ENCODE measurements at places on chromosomes 5 and 9.

- no peak for DNase-seq
Observed at GRCh38 chr9:123167474-123167873, 100.9 kb downstream of the STRBP start.

- DNase-seq: no peak
Observed at GRCh38 chr5:155276231-155276630, 262.7 kb downstream of the KIF4B start.

DNA sequence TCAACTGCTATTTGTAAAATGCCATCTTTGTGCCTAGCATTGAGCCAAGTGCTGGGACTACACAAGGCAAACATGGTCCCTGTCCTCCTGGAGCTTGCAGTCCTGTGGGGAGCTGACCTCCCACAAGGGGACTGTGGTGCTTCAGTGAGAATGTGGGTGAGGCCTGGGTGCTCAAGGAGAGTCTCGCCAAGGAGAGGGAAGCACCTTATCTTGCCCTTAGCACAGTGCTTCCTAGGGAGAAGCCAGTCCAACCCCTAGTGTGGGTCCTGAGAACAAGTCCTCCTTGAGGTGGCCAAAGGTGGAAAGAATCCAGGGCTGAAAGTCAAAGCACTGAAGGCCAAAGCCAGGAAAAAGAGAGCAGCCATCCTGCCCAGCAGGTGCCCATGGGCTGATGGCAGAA lies 31.1 kb upstream of the MVB12B start:
- no peak for DNase-seq

- DNase-seq: no peak
Observed at GRCh38 chr5:170444969-170445505, 55.9 kb upstream of the KCNMB1 start.

- no peak for DNase-seq
Observed at GRCh38 chr9:97502222-97502983, 937 bp downstream of the TMOD1 start.

DNA sequence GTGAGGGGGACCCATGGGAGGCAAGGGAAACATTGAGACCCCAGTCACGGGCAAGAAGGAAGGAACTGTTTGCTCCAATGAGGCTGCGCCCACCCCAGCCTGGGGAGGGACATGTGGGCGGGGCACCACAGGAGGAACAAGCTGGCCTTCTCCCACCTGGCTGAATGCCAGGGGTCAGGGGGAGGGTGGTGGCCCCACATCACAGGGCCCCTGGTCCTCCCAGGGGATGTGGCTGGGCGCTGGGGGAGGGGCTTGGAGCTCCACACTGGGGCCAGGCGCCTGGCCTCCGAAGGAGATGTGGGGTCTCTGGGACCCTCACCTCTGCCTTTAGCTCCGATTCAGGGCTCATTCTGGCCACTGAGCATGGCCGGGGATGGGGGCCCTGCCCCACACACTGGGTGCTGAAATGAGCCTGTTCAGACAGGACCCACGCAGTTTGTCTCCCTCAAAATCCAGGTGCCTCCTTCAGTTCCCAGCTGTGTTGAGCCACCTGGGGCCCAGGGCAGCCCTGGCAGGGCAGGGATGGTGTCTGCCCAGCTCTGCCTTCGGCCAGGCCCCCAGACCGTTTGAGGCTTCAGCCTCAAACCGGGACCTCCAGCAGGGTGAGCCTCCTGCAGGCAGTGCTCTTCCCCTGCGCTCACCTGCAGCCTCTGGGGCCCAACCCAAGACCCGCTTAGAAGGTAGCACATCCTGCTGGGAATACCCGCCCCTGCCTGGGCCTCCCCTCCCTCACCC lies 33.2 kb upstream of the NOTCH1 start:
- no peak for DNase-seq

DNA sequence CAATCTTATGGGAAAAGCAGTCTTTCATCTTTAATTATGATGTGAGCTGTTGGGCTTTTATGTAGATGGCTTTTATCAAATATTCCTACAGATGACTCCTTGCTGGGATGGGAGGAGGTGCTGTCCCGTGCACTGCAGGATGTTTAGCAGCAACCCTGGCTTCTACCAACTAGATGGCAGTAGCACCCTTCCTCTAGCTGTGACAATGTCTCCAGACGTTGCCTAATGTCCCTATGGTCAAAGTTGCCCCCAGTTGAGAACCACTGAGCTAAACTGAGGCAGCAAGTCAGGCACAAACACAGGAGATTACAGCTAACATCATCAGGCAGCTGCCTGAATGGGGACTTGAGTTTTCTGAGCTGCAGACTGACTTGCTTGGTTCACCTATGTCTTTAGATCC lies 401.9 kb upstream of the PDE4D start:
- DNase-seq: no peak

- no peak for DNase-seq
Observed at GRCh38 chr9:121529237-121529987, 29.8 kb upstream of the GGTA1 start.

DNA sequence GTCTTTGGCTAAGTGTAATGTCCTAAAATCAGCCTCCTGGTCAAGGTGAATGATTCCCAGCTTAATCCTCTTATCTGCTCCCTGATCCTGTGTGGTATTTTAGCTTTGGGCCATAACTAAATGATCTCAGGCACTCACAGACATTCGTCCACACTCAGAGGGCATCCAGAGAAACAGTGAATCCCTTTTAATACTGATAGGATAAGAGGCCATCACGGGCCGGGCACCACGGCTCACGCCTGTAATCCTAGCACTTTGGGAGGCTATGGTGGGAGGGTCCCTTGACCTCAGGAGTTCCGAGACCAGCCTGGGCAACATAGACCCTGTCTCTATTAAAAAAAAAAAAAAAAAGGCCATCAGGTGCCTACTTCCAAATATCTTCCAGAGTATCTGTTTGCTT lies 6.3 kb downstream of the PDCL start:
- no peak for DNase-seq

DNA sequence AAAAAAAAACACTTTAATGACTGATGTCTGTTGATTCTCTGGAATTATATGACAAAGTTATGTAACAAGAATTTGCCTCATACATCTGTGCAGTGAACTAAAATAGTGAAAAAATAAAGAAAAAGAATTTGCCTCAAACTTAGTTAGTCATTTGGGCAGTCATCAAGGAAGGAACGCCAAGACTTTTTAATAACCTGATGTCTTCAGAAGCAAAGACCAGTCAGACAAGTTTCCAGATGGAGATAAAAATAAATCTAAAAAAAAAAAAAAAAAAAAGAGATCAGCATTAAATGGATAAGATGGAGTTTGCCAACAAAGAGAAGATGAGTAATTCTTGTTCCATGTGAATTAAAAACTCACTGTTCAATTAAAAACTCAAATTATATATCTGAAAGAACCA lies 52.3 kb upstream of the JMY start:
- DNase-seq: no peak

Measured in stimulated activated CD4-positive, alpha-beta T cell treated with anti-CD3 and anti-CD28 coated beads, TNF-alpha, amount 100 ng/mL, for 48 hours (primary cell).